ENCODE measurements at places on chromosomes 5 and 9. TPM values are rescaled to one million over a fixed set of nuclear protein-coding genes. Genes with fewer than 3 reads are reported as not detected.
A peak's percentile ranks its signal among the peaks of the same experiment; 100 is the strongest.

Gene DRD1
- total RNA-seq = not detected

Gene NR6A1
- total RNA-seq = 99.3 TPM

Gene SLCO6A1
- 0.46 TPM for total RNA-seq

Gene SHC3
- 1.3 TPM for total RNA-seq

Gene TMCO6
- 39.3 TPM for total RNA-seq

Gene PCDHGA11
- 2.7 TPM for total RNA-seq

DNA sequence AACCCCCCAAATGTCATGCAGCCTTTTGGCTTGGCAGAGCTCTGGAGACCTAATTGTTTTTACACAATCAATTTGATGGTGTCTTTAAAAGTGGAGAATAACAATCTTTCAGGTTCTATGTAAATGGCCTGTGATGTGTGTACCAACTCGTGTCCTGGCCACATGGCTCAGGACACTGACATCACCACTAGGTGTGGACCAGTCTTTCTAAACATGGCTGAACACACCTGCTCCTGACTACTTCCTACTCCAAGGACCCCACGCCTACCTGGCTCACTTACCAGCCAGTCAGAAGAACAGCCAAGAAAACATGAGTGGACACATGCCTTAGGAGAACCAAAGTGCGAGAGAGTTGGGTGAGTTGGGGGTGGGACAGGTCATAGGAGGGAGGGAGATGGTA, 71.2 kb downstream of the WDR41 start:
- no peaks in the 10 kb centered on the region for H3K4me1 ChIP-seq
- H3K4me3 ChIP-seq = no peak overlapping the region
- no peak overlapping the region for H3K27ac ChIP-seq

- no peak within 1 kb of the TSS for H3K4me3 ChIP-seq
- H3K4me1 ChIP-seq = no peaks in the 10 kb centered on the region
- no peaks in the 10 kb centered on the region for H3K27me3 ChIP-seq
- H3K36me3 ChIP-seq = no peaks in the 10 kb centered on the region
- peak; percentile 53 for DNase-seq
Measured at GRCh38 chr5:141958113-141958512, at the start of gene PCDH12. PCDH12 (minus strand) TSS chr5:141958202; CDS start chr5:141957851, 351 bp downstream.

- no peaks in the 10 kb centered on the region for H3K27me3 ChIP-seq
- DNase-seq = no peak
- H3K36me3 ChIP-seq = no peaks in the 10 kb centered on the region
- no peak overlapping the region for H3K4me3 ChIP-seq
- no peak overlapping the region for H3K27ac ChIP-seq
Measured at GRCh38 chr5:77355080-77355479, 137.0 kb downstream of the WDR41 start.

- no peaks in the 10 kb centered on the region for H3K27me3 ChIP-seq
- H3K4me3 ChIP-seq = no peak overlapping the region
- no peak overlapping the region for H3K27ac ChIP-seq
- no peaks in the 10 kb centered on the region for H3K36me3 ChIP-seq
Measured at GRCh38 chr9:105390871-105391270, 57.0 kb upstream of the FSD1L start.

DNA sequence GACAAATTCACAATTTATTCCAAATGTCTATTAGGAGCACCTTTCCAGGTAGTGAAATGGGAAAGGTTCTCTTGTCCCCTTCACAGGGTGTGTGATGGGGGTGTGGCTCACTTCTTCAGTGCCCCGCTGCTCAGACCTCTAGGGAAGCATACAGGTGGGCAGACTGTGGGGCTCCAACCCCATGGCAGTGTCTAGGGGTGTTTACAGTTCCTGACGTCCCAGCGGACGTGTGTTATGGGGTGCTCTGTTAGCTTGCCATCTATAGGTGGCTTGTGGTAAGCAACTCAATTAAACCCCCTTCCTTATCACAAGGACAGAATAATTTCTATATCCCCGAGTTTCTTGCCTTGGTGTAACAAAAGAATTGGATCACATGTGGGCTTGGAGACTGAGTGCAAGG, 67.4 kb upstream of the SPINK5 start:
- no peak for DNase-seq
- no peak overlapping the region for H3K4me3 ChIP-seq
- H3K27ac ChIP-seq = no peak overlapping the region
- peaks cover 21% of the 10 kb centered on the region for H3K36me3 ChIP-seq

DNA sequence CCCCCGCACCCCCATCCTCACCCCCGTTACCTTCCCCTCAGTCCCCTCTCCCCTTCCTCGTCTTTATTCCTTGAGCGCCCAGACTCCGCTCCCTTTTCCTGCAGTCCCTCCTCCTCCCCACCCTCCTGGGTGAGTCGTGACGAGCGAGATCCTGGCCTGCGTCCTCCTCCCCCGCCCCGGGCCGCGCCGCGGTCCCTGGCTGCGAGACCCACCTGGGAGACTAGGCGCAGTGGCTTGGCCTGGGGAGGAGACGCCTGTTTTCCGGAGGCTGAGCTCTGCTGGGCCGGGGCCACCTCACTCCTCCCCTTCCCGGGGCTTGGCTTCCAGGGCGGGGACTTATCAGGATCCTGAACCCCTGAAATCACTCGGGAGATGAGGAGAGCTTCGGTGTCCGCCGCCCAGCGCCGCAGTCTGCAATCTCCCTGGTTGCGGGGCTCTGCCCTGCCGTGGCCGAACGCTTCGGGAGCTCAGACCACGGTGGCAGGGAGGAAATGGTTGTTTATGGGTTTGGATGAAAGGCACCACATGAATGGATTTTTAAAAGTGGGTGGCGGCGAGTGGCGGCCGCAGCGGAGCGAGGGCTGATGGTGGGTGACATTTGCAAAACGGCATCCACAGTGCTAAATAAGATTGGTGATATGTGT, 984 bp downstream of the STXBP1 start:
- H3K27me3 ChIP-seq = no peaks in the 10 kb centered on the region
- H3K4me3 ChIP-seq = peak overlapping the region; percentile 82
- DNase-seq = peak; percentile 46

DNA sequence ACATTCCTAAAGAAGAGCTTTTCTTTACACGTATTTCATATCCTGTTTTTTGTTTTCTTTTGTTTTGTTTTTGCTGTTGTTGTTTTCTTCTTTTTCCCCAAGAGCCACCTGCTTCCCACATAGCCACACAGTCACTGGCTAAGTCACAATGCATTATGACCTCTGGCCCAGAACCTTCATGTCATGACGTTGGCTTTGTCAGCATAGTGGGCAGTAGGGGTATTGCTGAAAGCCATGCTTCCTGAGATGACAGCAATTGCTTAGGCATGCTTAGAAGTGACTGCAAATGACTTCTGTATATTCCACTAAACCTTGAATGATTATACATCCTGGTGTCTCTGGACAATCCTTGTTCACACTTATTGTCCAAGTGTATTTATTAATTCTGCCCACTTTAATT, 375.8 kb downstream of the TAF11L14 start:
- DNase-seq = no peak
- H3K4me1 ChIP-seq = no peaks in the 10 kb centered on the region
- H3K27ac ChIP-seq = no peak overlapping the region
- no peaks in the 10 kb centered on the region for H3K27me3 ChIP-seq
- H3K4me3 ChIP-seq = no peak overlapping the region

DNA sequence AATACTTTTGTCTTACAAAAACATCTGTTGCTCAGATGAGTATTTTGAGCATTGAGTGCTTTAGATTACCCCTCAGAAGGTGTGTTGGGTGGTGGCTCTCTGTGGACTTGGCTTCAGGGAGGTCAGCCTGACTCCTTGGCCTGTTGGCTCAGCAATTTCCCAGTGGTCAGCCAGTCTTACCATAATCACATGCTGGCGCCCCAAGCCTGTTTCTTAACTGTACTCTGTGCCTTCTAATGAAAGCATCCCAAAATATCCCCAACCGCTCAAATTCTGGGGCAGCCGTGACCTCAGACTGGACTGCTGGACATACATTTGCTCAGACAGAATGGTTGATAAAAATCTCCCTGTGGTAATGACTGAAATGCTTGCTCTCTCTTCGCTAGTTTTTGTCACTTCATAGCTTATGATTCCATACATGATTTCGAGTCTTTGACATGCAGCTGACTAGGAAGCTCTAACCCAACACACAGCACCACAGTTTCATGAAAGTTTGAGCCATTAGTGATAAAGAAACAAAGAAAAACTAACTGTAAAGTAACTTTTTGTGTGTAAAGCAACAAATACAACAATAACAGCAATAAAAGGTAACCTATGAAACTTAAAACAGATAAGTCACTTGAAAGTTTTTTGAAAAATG, 562.2 kb upstream of the MEF2C start:
- no peak overlapping the region for H3K4me3 ChIP-seq
- no peak overlapping the region for H3K27ac ChIP-seq
- H3K4me1 ChIP-seq = no peaks in the 10 kb centered on the region
- DNase-seq = no peak
- H3K27me3 ChIP-seq = no peaks in the 10 kb centered on the region

GRCh38 chr5:68267066-68267465, 51.5 kb downstream of the PIK3R1 start:
- H3K4me1 ChIP-seq = no peaks in the 10 kb centered on the region
- DNase-seq = no peak
- no peak overlapping the region for H3K27ac ChIP-seq
- H3K36me3 ChIP-seq = peaks cover 13% of the 10 kb centered on the region

GRCh38 chr9:125906893-125907292, 159.7 kb downstream of the PBX3 start:
- no peak overlapping the region for H3K4me3 ChIP-seq
- H3K4me1 ChIP-seq = peaks cover 6% of the 10 kb centered on the region
- H3K27ac ChIP-seq = no peak overlapping the region
- no peak for DNase-seq
- no peaks in the 10 kb centered on the region for H3K27me3 ChIP-seq

GRCh38 chr9:27339661-27340284, 42.8 kb upstream of the EQTN start:
- no peak overlapping the region for H3K27ac ChIP-seq
- no peak overlapping the region for H3K4me3 ChIP-seq
- H3K36me3 ChIP-seq = peaks cover 12% of the 10 kb centered on the region
- no peak for DNase-seq
- H3K4me1 ChIP-seq = peaks cover 14% of the 10 kb centered on the region
- no peaks in the 10 kb centered on the region for H3K27me3 ChIP-seq

- DNase-seq = no peak
- peaks cover 5% of the 10 kb centered on the region for H3K36me3 ChIP-seq
- no peaks in the 10 kb centered on the region for H3K27me3 ChIP-seq
- H3K27ac ChIP-seq = no peak overlapping the region
- peak overlapping the region; percentile 46 for H3K4me3 ChIP-seq
Measured at GRCh38 chr5:179816796-179817469, 3.8 kb upstream of the SQSTM1 start.

DNA sequence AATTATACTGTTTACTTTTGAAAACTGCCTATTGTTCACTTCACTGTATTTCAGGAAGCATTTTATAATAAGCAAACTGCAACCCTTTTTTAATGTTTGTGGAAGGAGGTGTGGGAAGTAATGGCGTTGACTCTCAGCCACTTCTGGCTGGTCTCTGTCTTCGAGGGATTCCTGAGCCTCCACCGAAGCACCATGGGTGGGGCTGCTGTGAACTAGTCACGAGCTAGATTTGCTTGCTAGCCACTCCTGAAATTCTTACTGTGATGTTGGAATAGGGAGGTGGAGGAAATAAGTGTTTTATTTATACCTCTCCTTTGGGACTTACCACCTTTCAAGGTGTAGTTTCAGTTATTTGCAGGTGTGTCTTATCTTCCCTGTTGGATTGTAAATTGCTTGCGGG, 26.8 kb downstream of the PIP5K1B start:
- no peaks in the 10 kb centered on the region for H3K36me3 ChIP-seq
- no peaks in the 10 kb centered on the region for H3K27me3 ChIP-seq
- DNase-seq = no peak
- H3K4me3 ChIP-seq = no peak overlapping the region

DNA sequence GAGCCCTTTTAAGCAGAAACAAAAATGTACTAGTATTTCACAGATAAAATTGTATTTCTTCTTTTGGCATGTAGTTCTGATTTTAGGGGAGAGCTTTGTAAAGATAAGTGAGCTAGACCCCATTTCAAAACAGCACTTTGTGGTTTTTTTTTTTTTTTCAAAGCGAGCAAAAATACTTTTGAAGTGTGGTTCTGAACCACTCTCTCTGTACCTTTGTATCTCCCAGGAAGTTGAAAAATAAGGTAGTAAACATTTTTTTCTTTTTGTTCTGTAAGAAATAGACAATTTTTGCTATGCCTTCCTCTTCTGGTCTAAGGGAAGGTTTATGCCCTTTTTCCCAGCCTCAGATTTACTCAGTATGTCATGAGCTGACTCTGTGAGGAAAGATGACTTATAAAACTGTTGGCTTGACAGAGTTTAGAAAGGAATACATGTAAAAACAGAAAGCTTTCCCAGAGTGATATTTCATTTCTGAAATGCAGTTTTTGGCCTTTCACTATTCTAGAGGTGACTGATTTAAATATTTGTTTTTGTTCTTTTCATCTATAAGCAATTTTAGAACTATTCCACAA, 12.5 kb downstream of the ERCC6L2 start:
- no peaks in the 10 kb centered on the region for H3K4me1 ChIP-seq
- no peak overlapping the region for H3K4me3 ChIP-seq
- no peak for DNase-seq
- H3K27me3 ChIP-seq = no peaks in the 10 kb centered on the region
- H3K27ac ChIP-seq = no peak overlapping the region
- peaks cover 2% of the 10 kb centered on the region for H3K36me3 ChIP-seq

GRCh38 chr5:132480893-132481595, 9.5 kb downstream of the IRF1 start:
- H3K4me1 ChIP-seq = no peaks in the 10 kb centered on the region
- H3K27ac ChIP-seq = no peak overlapping the region
- no peak for DNase-seq

DNA sequence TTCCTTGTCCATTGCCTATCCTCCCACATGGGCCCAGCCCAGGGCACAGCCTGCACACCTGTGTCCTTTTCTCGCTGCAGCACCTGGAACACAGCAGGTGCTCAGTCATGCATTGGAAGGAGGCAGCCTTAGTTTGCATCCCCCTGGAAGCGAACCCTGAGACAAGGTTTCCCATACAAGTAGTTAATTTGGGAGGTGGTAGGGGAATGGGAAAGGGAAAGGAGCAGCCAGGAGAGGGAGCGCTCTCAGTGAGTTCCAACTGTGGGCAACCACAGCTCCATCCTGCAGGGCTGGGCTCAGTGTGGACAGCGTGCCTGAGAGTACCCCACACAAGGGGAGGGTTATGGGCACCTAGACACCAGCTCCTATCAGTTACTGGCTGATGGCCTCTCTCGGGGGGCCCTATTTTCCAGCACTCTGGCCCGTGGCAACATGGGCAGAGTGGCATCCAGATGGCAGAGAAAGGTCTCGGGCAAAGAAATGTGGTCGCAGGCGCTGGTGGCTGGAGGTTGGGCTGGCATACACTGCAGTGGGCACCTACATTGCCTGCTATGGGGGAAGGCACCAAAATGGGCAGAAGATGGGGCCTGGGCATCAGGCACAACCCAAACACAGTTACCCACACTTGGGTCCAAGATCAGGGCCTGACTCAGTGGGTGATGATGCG, 50.1 kb downstream of the TSPAN17 start:
- peak; percentile 56 for DNase-seq
- H3K4me3 ChIP-seq = peak overlapping the region; percentile 70
- no peaks in the 10 kb centered on the region for H3K36me3 ChIP-seq
- H3K27ac ChIP-seq = no peak overlapping the region
- peaks cover 11% of the 10 kb centered on the region for H3K4me1 ChIP-seq

- no peaks in the 10 kb centered on the region for H3K36me3 ChIP-seq
- peak; percentile 77 for DNase-seq
- peak overlapping the region; percentile 82 for H3K4me3 ChIP-seq
- no peaks in the 10 kb centered on the region for H3K27me3 ChIP-seq
- H3K27ac ChIP-seq = no peak overlapping the region
- H3K4me1 ChIP-seq = no peaks in the 10 kb centered on the region
Measured at GRCh38 chr5:123035918-123036390, 571 bp downstream of the PPIC start.
